ENCODE measurements at places on chromosomes 4 and X.

DNA sequence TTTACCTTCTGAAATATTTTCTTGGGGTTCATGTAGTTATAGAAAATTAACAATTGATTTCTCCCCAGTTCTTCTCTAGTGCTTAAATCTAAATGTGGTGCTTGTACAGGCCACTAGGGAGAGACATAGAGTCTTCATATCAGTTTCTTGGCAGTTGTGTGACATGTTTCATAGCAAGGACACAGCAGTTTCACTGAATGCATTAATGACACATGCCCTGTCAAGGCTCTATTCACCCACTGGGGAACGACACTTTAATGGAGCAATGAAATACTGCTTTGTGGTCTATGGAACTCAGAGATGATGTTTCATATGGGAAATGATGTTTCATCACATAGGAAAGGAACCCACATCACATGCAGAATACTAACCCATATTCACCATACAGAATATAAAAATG, 2.8 kb downstream of the VEGFC start:
- DNase-seq: peak; percentile 42

DNA sequence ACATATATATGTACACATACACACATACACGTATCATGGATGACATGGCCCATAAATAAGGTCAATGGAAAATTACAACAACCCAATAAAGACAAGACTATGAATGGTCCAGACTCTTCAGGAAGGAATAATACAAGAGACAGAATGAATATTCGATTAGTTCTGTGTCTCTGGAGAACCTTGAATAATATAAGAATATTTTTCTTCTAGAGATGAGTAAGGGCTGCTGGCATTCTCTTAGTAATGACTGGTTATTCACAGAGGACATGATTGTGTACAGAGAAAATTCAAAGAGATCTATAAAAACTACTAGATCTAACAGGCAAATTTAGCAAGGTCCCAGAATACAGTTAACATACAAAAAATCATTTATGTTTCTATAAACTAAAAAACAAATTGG, 23.3 kb downstream of the SPIN4 start:
- no peak for DNase-seq

DNA sequence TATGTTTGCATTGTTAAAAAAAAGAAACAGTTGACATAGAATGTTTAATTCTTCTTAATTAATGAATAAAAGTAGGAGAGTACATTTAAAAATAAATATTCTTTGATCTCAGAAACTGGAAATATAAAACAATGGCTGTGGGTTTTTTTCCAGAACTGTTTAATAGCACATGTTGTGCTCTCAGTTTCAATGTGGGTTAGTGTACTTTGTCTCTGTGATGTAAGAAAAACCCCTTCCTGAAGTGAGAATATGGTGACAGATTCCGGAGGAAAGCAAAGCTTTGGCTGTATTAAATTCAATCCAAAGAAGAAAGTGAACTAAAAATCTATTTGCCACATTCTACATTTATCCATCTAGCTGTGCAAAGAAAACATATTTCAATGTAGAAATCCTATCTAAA, 261.9 kb upstream of the ADGRL3 start:
- no peak for DNase-seq

DNA sequence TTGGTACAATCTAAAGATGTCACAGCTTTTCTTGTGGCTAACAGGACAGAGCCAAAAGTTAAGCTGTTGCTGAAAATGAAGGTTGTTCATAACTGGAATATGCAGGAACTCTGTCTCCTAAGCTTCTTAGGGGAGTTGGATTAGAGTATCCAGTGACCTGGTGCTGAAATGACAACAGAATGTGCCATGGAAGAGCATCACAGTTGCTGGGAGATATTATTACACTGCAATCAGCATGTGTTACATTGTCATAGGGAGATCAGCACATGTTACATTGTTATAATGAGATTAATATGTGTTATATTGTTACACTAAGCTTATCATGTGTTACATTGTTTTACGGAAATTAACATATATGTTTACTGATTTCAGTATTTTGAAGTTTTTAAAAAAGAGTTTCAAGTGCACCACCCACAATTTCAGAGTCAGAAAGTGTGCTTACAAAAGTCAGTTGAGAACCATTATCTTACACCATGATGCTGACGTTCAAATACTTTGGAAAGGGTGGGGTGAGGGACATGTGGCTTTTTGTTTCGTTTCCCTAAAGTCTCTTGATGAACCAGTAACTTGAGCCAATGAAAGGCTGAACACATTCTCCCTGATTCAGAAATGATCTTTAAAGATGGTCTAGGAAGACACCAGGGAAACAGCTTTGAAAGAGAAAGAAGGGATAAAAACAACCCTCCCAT, 113.4 kb downstream of the DRD5 start:
- DNase-seq: no peak

DNA sequence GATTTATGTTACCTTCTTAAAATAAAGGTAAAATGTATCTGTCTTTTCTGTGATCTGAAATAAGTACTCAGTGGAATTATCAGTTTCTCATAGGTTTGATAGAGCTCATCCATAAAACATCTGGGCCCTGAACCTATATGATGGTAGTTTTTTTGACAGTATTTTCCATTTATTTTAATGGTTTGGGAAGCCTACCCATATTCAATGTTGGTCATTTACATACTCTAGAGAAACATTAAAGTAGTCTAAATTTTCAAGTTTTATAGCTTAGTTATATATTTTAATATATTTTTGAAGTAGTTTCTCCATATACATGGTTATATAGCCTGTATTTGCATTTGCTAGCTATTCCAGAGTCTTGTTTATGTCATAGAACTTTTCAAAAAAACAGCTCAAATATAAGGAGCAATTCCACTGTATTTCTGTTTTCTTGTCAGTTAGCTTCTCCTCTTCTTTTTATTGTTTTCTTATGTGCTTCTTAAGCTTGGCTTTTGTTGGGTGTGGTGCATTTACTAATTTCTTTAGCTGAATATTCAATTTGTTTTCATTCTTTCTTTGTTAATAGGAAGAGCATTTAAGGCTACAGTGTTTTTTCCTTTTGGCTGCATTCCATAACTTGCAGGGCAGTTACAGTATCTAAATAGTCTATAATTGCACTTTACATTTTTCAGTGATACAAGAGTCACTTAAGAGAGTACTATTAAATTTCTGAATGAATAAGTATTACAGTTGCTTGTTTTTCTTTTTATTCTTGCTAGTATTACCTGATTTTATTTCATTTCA, 181.4 kb downstream of the DKK2 start:
- no peak for DNase-seq

GRCh38 chr4:2154215-2154740, 87.6 kb downstream of the HAUS3 start:
- DNase-seq: no peak

DNA sequence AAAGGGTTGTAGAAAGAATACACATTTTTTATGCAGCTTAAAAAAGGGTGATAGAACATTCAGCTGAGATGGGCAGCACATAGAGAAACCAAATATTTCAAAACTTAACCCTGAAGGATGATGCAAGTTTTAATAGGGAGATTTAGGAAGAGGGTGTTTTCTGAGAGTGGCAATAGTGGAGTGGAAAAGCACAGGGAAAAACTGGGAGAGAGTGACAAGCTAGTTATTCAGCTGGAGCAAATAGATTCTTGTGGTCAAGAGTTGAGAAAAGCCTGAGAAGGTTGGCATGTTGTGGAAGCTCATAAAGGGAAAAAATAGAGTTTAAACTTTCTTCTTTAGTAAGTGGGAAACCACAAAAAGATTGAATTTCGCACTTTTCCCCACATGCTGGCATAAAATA, 359.6 kb upstream of the PITX2 start:
- no peak for DNase-seq

GRCh38 chr4:182931691-182932345, 14.6 kb upstream of the DCTD start:
- DNase-seq: no peak

- no peak for DNase-seq
Observed at GRCh38 chrX:155871934-155872333, 9.2 kb upstream of the VAMP7 start.

- peak; percentile 18 for DNase-seq
Observed at GRCh38 chr4:65661471-65661870, 8.8 kb downstream of the EPHA5 start.

All from retina (tissue), 1 donor.